IPS-NIHi11 (cell line): ENCODE measurements at places on chromosomes 11 and 22.

- no peak for DNase-seq
Measured at GRCh38 chr11:125431481-125431880, 64.6 kb downstream of the FEZ1 start.

DNA sequence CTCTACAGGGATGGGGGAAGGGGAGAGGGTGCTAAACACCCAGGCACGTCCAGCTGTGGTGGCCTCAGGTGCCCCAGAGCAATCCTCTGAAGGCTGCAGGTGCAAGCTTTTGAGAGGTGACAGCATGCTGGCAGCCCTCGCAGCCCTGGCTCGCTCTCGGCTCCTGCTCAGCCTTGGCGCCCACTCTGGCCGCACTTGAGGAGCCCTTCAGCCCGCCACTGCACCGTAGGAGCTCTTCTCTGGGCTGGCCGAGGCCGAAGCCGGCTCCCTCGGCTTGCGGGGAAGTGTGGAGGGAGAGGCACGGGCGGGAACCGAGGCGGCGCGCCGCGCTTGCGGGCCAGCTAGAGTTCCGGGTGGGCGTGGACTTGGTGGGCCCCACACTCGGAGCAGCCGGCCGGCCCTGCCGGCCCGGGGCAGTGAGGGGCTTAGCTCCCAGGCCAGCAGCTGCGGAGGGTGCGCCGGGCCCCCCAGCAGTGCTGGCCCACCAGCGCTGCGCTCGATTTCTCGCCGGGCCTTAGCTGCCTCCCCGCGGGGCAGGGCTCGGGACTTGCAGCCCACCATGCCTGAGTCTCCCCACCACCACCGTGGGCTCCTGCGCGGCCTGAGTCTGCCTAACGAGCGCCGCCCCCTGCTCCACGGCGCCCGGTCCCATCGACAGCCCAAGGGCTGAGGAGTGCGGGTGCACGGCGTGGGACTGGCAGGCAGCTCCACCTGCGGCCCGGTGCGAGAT lies 112.1 kb downstream of the TRIM29 start:
- DNase-seq: no peak

DNA sequence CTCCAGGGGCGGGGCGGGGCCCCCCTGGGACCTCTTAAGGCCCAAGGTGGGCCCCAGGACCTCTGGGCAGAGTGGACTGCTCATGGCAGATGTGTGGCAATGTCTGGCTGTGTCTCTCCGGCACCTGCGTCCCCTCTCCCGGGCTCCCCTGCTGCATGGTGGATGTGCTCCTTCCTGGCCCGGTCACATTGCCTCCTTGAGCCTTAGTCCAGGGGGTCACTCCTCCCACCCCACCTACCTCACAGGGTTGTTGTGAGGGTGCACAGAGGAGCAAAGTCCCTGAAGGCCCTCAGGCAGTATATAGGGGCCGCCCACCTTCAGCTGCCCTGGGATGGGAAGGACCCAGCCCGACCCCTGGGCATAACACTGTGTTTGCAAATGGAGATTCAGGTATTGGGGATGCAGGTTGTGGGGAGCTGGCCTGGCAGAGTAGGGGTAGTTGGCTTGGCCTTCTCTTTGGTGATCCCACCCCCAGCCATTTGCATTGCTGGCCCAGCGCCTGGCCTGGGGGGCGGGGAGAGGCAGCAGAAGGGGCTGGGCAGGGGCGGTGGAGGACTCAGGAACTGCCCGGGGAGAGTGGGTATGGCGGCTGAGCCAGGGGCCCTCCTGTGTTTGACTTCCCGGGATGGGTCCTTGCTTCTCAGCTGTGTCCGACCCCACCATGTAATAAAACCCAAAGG lies 11.3 kb downstream of the KCTD17 start:
- DNase-seq: peak; percentile 44

DNA sequence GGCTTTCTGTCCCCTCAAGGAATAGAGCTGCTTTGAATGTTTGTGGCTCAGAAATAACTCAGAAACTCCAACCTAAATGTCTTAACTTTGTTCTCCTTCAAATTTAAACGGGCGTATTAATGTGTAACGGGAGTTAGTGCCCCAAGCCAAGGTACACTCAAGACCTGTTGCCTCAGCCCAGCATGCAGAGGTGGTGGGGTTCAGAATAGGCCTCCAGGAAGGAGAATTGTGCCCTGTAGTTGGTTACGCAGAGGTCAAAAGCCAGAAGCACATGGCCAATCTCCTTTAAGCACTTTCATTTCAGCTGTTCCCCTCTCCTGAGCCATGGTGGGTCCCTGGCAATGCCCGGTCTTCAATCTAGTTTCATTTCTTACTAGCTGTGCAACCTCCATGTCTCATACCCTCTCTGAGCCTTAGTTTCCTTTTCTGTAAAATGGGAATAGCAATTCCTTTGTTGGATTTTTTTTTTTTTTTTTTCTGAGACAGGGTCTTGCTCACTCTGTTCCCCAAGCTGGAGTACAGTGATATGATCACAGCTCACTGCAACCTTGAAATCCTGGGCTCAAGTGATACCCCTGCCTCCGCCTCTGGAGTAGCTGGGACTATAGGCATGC lies 4.2 kb downstream of the HMOX1 start:
- no peak for DNase-seq

DNA sequence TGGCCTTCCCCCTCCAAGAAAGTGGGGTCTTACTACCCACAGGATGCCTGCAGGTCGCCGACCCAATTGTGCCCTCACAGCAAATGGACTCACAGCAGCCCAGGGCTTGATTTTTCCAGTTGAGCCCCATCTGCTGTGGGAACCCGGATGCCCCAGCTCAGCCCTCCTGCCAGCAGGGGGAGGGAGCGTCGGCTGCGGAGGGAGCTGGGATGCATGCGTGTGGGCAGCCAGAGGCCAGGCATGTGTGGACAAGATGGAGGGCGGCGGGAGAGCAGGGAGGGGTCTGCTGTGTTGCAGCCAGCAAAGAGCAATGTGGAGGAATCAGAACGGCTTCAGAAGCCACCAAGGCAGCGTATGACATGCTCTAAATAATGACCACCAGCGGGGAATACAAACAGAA lies 41.0 kb upstream of the EIF3D start:
- peak; percentile 82 for DNase-seq

DNA sequence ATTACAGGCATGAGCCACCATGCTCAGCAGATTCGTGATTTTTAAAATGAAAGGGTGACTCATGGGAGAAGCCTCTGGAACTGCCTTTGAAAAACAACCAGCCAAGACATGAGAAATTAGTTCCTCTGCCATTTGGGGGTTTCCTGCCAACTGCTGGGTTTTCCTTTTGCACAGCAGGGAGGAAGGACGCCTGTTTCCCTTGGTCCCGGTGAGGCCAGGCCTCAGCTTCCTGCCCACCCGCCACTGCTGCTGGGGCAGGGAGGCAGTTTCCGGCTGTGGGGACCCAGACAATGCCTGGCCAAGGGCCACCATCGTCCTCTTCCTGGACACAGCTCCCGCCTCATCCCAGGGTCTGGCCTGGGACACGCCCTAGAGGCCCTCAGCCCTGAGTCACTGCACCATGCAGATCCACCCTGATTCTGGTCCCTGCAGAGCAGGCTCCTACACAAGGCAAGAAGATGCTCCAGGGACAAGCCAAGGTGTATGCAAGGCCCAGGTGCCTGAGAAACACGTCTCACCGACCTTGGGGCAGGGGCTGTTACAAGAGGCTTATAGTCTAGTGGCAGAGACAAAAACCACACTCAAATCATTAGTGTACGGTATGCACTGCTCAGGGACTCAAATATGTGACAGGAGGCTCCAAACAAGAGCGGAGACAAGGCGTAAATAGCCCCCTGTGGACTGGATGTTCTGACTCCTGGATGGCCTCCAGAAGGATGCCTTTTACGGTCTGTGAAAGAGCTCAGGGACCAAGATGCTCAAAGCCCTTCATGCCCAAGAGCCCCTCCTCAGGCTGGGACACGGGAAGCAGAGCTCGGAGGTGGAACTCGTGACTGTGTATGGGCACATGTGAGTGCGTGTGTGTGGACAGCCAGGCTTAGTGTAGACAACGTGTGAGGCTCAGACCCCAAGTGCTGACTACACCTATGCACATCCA lies 10.0 kb downstream of the PPM1F start:
- DNase-seq: no peak
